NCI-H2081 treated with DMSO at 0.1 percent for 48 hours (cell line): ENCODE measurements at places on chromosomes 12 and 14.

- no peak for DNase-seq
These were observed 242.2 kb downstream of the SPTSSA start for GRCh38 chr14:34219661-34220377.

GRCh38 chr14:74792249-74793039 is 29.3 kb downstream of the YLPM1 start:
- DNase-seq: no peak

GRCh38 chr12:62693376-62694050 is 226.9 kb downstream of the MON2 start:
- DNase-seq: no peak

- DNase-seq: no peak
These were observed 115.6 kb downstream of the LRIG3 start for GRCh38 chr12:58804749-58805148.
